Fibroblast of the aortic adventitia (primary cell): ENCODE measurements at places on chromosomes 5 and 9. TPM values are rescaled to one million over a fixed set of nuclear protein-coding genes. Genes with fewer than 3 reads are reported as not detected.

GRCh38 chr5:8756498-8757084 lies 789.3 kb downstream of the SEMA5A start:
- peak; percentile 70 for DNase-seq

GRCh38 chr9:117000834-117001233 lies 313.7 kb downstream of the TRIM32 start:
- no peak for DNase-seq

DNA sequence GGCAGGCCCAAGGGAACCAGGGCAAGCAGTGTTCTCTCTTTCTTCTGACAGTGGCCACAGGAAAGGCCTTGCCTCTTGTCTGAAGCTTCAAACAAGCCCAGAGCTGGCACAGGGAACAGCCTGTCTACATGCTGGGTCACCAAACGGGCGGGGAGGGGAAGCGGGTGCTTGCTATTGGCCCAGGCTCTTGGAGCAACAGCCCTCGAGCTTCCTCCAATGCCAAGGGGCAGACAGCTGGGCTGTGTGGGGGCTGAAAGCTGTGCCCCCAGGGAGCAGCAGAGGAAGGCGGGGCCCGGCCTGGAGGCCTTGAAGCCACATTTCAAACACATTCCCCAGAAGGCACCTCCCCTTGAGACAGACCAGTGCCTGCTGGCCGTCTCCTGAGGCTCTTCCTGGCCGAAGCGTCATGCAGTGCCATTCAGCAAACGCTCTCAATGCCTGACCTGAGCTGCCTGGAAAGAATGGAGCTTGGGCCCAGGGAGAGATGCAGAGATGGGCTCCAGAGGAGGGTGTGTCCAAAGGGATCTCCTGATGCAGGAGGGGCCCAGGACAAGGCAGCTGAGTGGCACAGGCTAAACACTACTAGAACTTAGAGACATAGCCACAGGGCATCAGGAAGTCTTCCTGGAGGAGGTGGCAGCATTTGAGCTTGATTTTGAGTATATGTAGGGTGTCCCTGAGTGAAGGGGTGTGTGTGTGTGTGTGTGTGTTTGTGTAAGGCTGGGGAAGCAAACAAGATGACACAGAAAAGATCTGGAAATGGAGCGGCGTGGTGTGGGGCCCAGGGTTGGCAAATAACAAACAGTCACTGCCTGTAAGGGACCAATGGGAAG lies 2.5 kb downstream of the FIBCD1 start:
- peak; percentile 56 for DNase-seq

IFNA4 gene
- total RNA-seq, result not detected in 2 replicates

HBEGF gene
- 0.41 and 0.90 TPM in 2 replicates for total RNA-seq

TXNDC8 gene
- total RNA-seq, result not detected in 2 replicates
